Memory B cell (primary cell): ENCODE measurements at places on chromosomes 4 and X.

DNA sequence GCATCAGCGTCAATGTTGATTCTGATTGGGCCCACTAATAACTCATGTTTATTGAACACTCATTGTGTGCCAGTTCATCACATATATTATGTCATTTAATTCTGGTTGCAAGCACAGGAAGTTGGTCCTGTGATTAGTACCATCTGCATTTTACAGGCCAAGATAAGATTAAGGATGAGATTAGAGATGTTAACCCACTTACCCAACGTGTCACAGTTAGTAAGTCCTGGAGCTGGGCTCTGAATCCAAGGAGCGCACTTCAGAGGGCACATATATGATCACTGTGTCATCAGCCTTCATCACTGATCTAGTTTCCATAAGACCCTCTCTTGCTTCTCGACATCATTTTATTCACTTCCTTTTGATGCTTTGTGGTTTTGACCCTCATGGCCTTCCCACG lies 205.3 kb upstream of the ANXA3 start:
- no peak for DNase-seq

DNA sequence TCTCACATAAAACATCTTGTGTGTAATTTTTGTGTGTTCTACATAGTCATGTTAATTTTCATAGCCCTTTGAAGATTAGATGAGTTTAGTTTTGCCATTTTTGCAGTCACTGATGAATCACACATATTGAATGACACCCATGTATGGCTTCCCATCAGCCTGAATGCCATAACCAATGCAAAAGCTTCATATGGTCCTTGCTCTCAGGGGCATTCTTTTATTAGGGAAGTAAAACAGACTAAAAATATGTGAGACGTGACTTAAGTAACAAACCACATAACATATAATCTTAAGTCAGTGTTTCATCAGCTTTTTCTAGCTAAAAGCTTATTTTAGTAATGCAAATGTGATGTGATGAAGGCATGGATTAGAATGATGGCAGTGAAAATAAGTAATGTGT lies 8.2 kb downstream of the SLC25A4 start:
- no peak for DNase-seq

- peak; percentile 16 for DNase-seq
These were observed at the start of gene FGD1 for GRCh38 chrX:54495814-54496516. Gene FGD1, minus strand, starts transcription at chrX:54496234. Its CDS starts 802 bp downstream, at chrX:54495432.

DNA sequence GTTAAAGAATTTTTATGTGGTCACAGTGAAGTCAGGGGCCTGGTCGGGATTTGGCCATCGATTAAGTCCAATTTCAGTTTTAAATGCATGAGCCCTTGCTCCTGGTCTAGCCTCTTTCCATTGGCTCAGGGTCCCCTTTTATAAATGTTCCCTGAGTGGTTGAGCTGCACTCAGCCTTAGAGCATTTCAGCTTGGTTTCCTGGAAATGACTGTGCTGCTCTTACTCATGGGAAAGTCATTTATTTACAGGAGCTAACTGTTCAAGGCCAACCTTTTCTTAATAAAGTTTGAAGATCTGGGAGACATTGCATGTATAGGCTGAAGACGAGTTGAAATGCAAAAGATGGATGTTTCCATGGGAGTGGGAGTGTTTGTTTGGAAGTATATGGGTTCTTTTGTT lies 98.8 kb upstream of the CLNK start:
- no peak for DNase-seq

- no peak for DNase-seq
These were observed 90.7 kb upstream of the GPC3 start for GRCh38 chrX:134075894-134076718.

DNA sequence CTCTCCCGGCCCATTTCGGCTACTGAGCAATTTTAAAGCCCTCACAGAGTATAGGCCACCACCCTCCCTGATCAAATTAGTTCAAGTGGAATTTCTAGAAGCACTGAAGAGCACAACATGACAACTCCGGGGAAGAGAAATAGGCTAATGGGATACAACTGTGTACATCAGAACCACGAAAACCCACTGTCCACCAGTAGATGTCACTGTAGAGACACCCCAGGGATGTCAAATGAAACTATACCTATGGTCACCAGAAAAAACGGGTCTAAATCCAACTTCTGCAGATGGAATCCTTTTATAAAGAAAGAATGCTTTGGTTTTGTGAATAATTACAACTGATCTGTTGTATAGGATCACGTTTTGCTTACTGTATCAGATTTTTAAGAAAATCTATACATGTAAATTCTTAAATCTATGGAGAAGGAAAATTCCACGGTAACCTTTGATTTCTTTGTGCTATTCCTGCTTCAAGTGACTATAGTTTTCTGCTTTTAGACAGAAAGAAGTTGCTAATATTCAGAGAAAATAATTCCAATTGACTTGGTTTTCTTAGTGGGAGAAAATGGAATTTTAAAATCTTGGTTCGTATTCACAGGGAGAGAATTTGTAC lies 29.5 kb upstream of the MAP3K15 start:
- DNase-seq = peak; percentile 32
